Left kidney (tissue), 8 donors: ENCODE measurements at places on chromosomes 6 and 20. TPM values are rescaled to one million over a fixed set of nuclear protein-coding genes. Genes with fewer than 3 reads are reported as not detected.

DNA sequence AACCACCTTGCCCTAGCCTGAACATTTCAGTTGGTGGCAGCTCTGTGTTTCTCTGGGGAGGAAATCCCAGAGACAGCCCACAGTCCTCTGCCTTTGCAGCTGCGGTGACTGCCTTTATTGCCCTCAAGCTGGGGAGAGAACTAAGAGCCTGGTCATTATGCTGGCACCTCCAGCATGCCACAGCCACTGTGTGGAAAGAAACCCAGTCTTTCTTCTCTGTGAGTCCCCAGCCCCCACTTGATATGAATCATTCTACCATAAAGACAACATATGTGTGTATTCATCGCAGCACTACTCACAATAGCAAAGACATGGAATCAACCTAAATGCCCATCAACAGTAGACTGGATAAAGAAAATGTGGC lies 82.3 kb upstream of the RNF217 start:
- DNase-seq, result no peak

The TXLNB gene
- 2.7 TPM for polyA plus RNA-seq

DNA sequence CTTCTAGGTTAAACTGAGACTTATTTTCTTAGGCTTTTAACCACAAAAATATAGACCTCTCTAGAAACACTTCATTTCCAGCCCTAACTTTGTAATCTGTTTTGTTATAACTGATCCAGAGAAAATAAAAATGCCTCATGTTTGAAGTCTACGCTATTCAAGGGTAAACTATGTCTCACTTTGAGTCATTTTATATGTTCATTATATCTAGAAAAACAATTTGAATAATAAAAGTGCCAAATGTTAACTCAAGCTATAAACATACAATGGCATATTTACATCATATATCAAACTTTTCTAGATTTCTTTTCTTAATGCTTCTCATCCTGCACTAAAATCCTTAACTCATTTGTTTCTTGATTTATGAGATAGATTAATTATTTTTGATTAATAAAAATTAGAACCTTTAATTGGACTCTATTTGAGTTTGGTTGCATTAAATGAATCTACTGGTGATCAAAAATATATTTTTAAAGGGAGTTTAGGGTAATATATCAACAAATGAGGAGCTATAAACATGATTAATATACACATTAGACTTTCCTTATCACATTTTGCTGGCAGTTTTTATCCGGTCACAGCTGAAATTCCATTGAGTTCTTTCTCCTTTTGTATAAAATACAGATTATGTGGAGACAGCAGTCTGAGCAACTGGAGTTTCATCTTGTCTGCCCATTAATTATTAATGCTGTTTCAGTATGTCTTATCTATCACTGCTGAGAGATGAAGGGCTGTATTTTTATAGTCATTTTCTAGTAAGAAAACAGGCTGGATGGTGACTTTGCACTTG lies 246.5 kb downstream of the TBX18 start:
- DNase-seq, result peak; percentile 48

The PRND gene
- polyA plus RNA-seq, result 3.0 TPM

The SLC26A8 gene
- 0.47 TPM for polyA plus RNA-seq

GRCh38 chr6:158849899-158850806 lies 31.0 kb upstream of the EZR start:
- DNase-seq, result peak; percentile 39

DNA sequence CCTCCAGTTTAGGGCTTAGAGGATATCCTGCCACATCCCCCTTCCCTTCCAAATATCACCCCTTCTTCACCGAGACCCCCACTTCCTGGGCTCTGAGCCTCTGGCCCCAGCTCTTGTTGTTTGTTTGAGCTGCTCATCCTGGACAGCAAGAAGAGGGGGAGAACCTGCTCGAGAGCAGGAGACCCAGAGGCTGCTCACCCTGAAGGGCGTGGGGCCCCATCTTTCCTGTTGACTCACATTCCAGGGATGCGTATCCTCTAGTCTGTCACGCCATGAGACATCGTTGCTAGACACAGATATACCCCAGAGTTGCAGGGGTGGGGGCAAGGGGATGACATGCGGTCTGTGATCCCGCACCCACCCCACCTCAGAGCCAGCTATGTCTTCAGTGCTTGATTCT lies 5.7 kb upstream of the TNXB start:
- DNase-seq, result no peak

The MYLK4 gene
- polyA plus RNA-seq, result 1.8 TPM

GRCh38 chr6:2190661-2191389 lies 54.6 kb downstream of the GMDS start:
- no peak for DNase-seq

- no peak for DNase-seq
Observed at GRCh38 chr20:37562695-37563480, 35.2 kb upstream of the BLCAP start.

GRCh38 chr6:36131511-36132245 lies 1.4 kb downstream of the MAPK13 start:
- peak; percentile 65 for DNase-seq

GRCh38 chr20:13492001-13492481 lies 146.7 kb downstream of the TASP1 start:
- DNase-seq, result peak; percentile 19

The TAAR2 gene
- not detected for polyA plus RNA-seq

The FAM83C gene
- polyA plus RNA-seq, result not detected

- no peak for DNase-seq
Observed at GRCh38 chr6:45522486-45522885, 144.8 kb upstream of the SUPT3H start.

The PLAGL2 gene
- polyA plus RNA-seq, result 23.2 TPM

- no peak for DNase-seq
Observed at GRCh38 chr6:142827369-142827768, 117.6 kb downstream of the HIVEP2 start.

The TRDN gene
- 2.8 TPM for polyA plus RNA-seq

DNA sequence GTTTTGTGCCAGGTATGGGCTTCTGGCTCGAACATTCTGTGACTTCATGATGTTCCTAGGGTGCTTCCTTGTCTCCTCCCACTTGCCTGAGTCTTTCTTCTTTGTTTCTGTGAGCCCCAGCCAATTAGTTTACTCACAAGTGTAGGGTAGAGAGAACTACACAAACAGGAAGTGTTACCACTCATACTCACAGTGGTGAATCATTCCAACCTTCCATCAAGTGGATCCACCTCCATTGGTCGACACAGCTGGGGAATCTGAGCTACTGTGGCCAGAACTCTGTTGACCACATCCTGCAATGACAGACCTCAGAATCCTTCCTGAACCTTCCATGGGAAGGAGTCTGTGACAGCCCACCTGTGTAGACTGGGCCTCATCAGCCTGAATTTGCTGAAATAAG lies 76.8 kb downstream of the UNC5CL start:
- no peak for DNase-seq

- DNase-seq, result no peak
Observed at GRCh38 chr20:46400828-46401477, 5.5 kb downstream of the ELMO2 start.

DNA sequence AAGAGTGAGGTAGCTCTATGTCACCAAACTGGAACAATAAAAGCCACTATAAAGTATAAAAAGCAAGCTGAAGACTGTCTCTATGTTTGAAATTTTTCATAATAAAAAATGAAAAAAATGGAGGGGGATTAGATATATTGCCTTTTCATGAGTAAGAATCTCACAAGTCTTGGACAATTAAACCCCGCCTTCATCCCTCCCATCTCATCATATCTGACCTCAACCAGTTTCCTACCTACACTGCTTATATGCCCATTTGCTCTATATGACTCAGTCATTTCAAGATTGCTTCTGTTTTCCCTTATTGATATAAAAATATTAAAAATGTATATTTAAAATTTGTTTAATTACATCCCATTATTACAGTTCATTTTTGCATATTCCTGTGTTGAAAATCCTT lies 2.9 kb upstream of the TRIM39 start:
- DNase-seq, result no peak

The C6orf15 gene
- not detected for polyA plus RNA-seq
